ENCODE measurements at places on chromosomes 4 and X. TPM values are rescaled to one million over a fixed set of nuclear protein-coding genes. Genes with fewer than 3 reads are reported as not detected.

HSD17B13 gene
- not detected for total RNA-seq

DSPP gene
- not detected for total RNA-seq

FAM236A gene
- not detected for total RNA-seq

GAB3 gene
- 1.7 TPM for total RNA-seq

SLC9B1 gene
- 0.36 TPM for total RNA-seq

EBP gene
- 66.0 TPM for total RNA-seq

PHOX2B gene
- not detected for total RNA-seq

MSANTD1 gene
- 1.4 TPM for total RNA-seq

SPANXN4 gene
- not detected for total RNA-seq

ZNF711 gene
- total RNA-seq: 10.8 TPM

ENPEP gene
- total RNA-seq: 0.67 TPM

APLN gene
- total RNA-seq: 2.1 TPM

GAGE1 gene
- total RNA-seq: not detected

IBSP gene
- not detected for total RNA-seq

ERCC6L gene
- total RNA-seq: 0.55 TPM

UCHL1 gene
- 1,154 TPM for total RNA-seq

GRCh38 chr4:152419809-152420208 is 116.1 kb downstream of the FBXW7 start:
- DNase-seq: no peak
- peaks cover 7% of the 10 kb centered on the region for H3K4me1 ChIP-seq
- H3K27me3 ChIP-seq: no peaks in the 10 kb centered on the region
- no peaks in the 10 kb centered on the region for H3K36me3 ChIP-seq

- peaks cover 2% of the 10 kb centered on the region for H3K4me1 ChIP-seq
- H3K36me3 ChIP-seq: no peaks in the 10 kb centered on the region
- H3K27me3 ChIP-seq: peaks cover 72% of the 10 kb centered on the region
- DNase-seq: peak; percentile 36
- no peak within 1 kb of the TSS for H3K4me3 ChIP-seq
- no peak within 1 kb of the TSS for H3K27ac ChIP-seq
These were observed at the start of gene ARX for GRCh38 chrX:25015486-25016360. ARX (minus strand) TSS chrX:25015965; CDS start chrX:25015737, 228 bp downstream.

GRCh38 chr4:184782731-184783373 is 42.9 kb downstream of the ACSL1 start:
- H3K4me3 ChIP-seq: no peak overlapping the region
- H3K27ac ChIP-seq: no peak overlapping the region
- H3K36me3 ChIP-seq: no peaks in the 10 kb centered on the region
- H3K4me1 ChIP-seq: no peaks in the 10 kb centered on the region
- no peaks in the 10 kb centered on the region for H3K27me3 ChIP-seq

DNA sequence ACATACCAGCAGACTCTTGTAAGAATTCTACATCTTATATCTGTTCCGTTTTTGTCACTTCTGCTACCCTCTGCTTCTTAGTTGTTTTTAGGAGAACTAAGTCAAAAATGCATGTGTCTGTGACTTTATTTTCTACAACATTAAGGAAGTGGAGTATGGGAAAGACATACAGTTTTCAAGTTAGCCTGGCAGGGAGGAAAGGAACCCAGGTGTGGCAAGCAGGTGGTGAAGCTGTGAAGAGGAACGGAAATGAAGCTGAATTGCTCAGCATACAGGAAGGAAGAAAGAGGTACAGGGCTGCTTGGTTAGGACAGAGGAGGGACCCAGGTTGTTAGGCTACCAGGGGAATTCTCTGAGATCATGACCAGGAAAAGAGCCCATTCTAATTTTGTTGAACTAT is 9.4 kb downstream of the GPRIN3 start:
- no peak overlapping the region for H3K27ac ChIP-seq
- no peak for DNase-seq
- H3K4me3 ChIP-seq: no peak overlapping the region
- H3K27me3 ChIP-seq: no peaks in the 10 kb centered on the region

DNA sequence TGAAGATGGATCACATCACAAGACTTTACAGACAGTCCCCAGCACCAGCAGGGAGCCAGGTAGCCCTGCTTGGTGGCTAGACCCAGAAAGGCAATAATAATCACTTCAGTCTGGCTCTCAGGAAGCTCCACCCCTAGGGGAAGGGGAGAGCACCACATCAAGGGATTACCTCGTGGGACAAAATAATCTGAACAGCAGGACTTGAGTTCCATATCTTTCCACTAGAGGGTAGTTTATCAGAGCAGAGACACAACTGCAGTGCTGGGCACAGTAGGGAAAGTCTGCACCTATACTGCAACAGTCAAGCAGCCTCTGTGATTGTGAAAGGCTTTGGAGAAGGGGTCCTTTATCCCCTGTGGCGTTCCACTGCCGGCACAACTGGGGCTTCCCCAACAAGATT is 547.0 kb upstream of the POU3F4 start:
- DNase-seq: no peak
- H3K4me1 ChIP-seq: no peaks in the 10 kb centered on the region
- no peak overlapping the region for H3K4me3 ChIP-seq

- H3K4me3 ChIP-seq: no peak overlapping the region
- H3K4me1 ChIP-seq: no peaks in the 10 kb centered on the region
- no peaks in the 10 kb centered on the region for H3K27me3 ChIP-seq
- DNase-seq: peak; percentile 7
These were observed 92.3 kb downstream of the PRDM5 start for GRCh38 chr4:120830204-120830603.

DNA sequence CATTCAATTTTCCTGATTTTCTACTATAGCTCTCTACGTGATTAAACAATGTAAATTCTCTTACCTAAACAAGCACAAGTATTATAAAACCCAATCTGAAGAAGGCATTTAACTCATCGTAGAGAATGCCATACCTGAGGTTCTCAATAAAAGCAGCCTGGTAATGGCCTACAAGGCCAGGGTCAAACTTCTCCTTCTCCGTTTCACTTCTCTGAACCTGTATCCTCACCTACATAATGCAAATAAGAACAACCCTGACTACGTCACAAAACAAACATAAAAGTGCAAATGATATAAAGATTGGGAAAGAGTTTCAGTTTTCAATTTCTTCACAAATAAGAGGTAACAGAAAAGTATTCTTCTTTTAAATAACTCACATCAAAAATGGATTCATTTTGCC is 55.6 kb upstream of the STS start:
- H3K27me3 ChIP-seq: no peaks in the 10 kb centered on the region
- H3K36me3 ChIP-seq: no peaks in the 10 kb centered on the region
- no peak for DNase-seq
- H3K27ac ChIP-seq: no peak overlapping the region
- no peaks in the 10 kb centered on the region for H3K4me1 ChIP-seq
- no peak overlapping the region for H3K4me3 ChIP-seq

DNA sequence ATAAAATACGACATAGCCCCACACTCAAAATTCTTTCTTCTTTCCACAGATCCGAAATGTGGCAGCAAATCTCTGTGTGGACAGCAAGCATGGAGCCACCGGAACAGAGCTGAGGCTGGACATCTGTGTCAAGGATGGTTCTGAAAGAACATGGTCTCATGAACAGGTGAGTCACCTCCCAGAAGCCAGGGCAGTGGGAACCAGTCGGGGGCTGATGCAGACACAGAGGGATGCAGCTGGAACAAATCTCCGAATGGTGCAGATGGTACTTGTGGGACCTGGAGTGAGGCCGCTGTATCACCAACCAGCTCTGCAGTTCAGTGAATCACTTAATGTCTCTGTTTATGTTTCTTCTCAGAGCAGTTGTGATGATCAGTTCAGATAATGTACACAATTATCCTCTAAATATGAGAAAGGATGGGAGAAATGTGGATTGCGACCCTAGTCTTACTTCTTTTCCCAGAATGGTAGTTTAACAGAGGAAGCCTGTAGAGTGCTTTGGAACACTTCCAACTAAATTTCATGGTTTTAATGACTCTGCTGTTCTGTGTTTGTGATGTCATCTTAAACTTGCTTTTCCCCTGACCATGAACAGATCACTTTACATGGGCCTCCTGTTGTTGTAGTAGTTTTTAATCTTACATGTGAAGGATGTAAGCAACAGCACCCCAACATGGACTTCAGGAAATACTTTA is 159.3 kb upstream of the GALNT7 start:
- H3K4me1 ChIP-seq: peaks cover 8% of the 10 kb centered on the region
- H3K36me3 ChIP-seq: no peaks in the 10 kb centered on the region
- H3K4me3 ChIP-seq: no peak overlapping the region

- no peaks in the 10 kb centered on the region for H3K27me3 ChIP-seq
- H3K36me3 ChIP-seq: peaks cover 16% of the 10 kb centered on the region
- H3K4me3 ChIP-seq: peak overlapping the region; percentile 63
- H3K27ac ChIP-seq: peak overlapping the region; percentile 17
These were observed 29.6 kb downstream of the NOP14 start for GRCh38 chr4:2933566-2934076.

- H3K4me1 ChIP-seq: peaks cover 9% of the 10 kb centered on the region
- H3K27me3 ChIP-seq: peaks cover 5% of the 10 kb centered on the region
These were observed 28.2 kb downstream of the HTT-AS start for GRCh38 chr4:3046162-3046561.

DNA sequence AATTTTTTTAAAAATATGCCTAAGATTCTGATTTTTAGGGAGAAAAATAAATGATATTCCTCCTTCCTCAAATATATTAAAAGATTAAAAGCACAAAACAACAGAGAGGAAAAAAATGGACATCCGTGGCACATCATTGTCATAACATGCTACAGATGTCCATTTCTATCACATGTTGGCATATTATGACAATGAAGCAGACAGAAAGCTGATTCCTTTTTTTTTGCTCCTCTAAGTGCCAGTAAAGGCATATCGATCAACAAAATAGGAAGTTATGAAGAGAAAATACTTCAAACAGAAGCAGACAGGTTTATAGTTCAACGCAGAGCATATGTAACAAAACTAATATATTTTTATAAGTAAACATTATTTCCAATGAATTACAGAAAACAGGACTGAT is 11.2 kb downstream of the KLHL8 start:
- H3K27me3 ChIP-seq: no peaks in the 10 kb centered on the region
- H3K36me3 ChIP-seq: no peaks in the 10 kb centered on the region
- H3K27ac ChIP-seq: no peak overlapping the region
- H3K4me3 ChIP-seq: no peak overlapping the region
- peaks cover 4% of the 10 kb centered on the region for H3K4me1 ChIP-seq
- no peak for DNase-seq

DNA sequence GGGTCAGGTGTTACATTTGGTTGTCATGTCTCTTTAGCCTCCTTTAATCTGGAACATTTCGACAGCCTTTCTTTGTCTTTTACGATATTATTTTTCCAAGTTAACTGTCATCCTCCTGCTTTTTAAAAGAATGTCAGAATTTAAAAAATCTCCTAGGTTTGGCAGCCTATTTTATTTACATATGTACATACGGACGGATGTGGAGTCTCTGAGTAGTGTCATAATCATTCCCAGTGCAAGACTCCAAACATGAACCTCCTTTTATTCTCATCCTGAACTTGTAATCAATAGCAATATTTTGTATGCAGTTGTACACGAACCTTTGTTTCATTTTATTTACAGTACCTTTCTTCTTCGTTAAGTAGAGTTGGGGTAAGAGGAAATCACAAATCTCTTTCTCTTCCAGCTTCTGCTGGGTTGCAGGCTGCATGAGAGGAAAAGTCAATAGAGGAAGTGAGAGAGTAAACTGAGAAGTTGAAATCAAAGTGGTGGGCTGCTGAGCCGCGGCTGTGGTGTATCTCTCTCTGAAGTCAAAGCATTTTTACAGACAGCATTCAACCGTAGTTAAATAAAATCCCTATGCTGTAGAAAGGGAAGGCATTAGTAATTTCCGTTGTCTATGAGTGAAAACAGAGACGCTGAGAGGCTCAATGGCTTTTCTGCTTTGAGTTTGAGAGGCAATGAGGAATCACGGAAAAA is 53.9 kb upstream of the RPS6KA3 start:
- no peak overlapping the region for H3K4me3 ChIP-seq
- H3K27me3 ChIP-seq: no peaks in the 10 kb centered on the region
- H3K4me1 ChIP-seq: no peaks in the 10 kb centered on the region
- no peak overlapping the region for H3K27ac ChIP-seq
- no peak for DNase-seq

- DNase-seq: no peak
- no peaks in the 10 kb centered on the region for H3K36me3 ChIP-seq
- peaks cover 5% of the 10 kb centered on the region for H3K4me1 ChIP-seq
- H3K4me3 ChIP-seq: peak overlapping the region; percentile 98
These were observed 1.6 kb downstream of the TCEAL9 start for GRCh38 chrX:103357871-103358270.

GRCh38 chr4:1300466-1301455 is 11.1 kb downstream of the MAEA start:
- DNase-seq: peak; percentile 51
- peak overlapping the region; percentile 17 for H3K27ac ChIP-seq
- peaks cover 7% of the 10 kb centered on the region for H3K4me1 ChIP-seq
- no peaks in the 10 kb centered on the region for H3K27me3 ChIP-seq
- H3K4me3 ChIP-seq: no peak overlapping the region
- peaks cover 8% of the 10 kb centered on the region for H3K36me3 ChIP-seq

GRCh38 chr4:66736606-66737005 is 808.7 kb downstream of the CENPC start:
- no peak overlapping the region for H3K4me3 ChIP-seq
- H3K27me3 ChIP-seq: no peaks in the 10 kb centered on the region
- no peaks in the 10 kb centered on the region for H3K36me3 ChIP-seq
- no peak for DNase-seq
- no peak overlapping the region for H3K27ac ChIP-seq

DNA sequence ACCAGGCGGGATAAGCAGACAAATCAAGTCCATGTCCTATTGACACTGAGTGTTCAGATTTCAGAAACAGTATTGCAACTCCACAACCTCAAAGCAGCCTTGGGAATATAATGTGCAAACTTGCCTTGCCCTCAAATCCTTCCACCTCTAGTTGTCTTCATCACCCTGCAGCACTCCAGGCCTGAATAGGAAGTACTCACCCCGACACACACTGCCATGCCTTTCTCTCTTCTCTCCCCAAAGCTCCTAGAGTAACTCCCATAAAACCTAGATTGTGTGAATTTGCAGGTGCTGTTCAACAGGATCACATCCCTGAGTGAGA is 19.6 kb downstream of the ACSL1 start:
- H3K36me3 ChIP-seq: no peaks in the 10 kb centered on the region
- no peaks in the 10 kb centered on the region for H3K27me3 ChIP-seq
- H3K4me1 ChIP-seq: peaks cover 11% of the 10 kb centered on the region
- H3K27ac ChIP-seq: no peak overlapping the region
- H3K4me3 ChIP-seq: no peak overlapping the region

GRCh38 chr4:75844151-75844662 is 58.0 kb downstream of the PPEF2 start:
- H3K27me3 ChIP-seq: no peaks in the 10 kb centered on the region
- no peaks in the 10 kb centered on the region for H3K36me3 ChIP-seq
- H3K4me1 ChIP-seq: peaks cover 35% of the 10 kb centered on the region

- H3K4me3 ChIP-seq: no peak overlapping the region
- H3K27me3 ChIP-seq: peaks cover 5% of the 10 kb centered on the region
- no peaks in the 10 kb centered on the region for H3K4me1 ChIP-seq
- no peaks in the 10 kb centered on the region for H3K36me3 ChIP-seq
These were observed 51.5 kb upstream of the TRPC3 start for GRCh38 chr4:122003335-122003734.

DNA sequence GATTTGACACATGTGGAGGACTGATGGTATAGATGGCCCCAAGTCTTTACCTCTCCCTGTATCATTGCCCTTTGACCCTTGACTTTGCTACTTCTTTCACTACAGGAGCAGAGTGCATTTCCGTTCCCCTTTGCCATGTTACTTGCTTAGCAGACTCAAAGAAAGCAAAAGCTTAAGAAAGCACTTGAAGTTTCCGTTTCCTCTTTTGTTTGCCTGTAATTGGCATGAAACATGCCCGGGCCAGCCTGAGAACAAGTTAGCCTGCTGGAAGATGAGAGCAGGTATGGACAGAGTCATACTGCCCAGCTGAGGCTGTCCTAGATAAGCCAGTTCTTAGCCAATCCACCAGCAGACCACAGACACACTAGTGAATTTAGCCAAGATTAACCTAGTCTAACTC is 206.0 kb downstream of the BCOR start:
- no peak overlapping the region for H3K4me3 ChIP-seq
- DNase-seq: no peak
- no peaks in the 10 kb centered on the region for H3K36me3 ChIP-seq
- H3K27me3 ChIP-seq: no peaks in the 10 kb centered on the region
- H3K4me1 ChIP-seq: peaks cover 17% of the 10 kb centered on the region
